Stimulated activated CD8-positive, alpha-beta memory T cell treated with anti-CD3 and anti-CD28 coated beads, Interleukin-7, amount 100 ng/mL, for 4 hours (primary cell): ENCODE measurements at places on chromosomes 2 and 18.

DNA sequence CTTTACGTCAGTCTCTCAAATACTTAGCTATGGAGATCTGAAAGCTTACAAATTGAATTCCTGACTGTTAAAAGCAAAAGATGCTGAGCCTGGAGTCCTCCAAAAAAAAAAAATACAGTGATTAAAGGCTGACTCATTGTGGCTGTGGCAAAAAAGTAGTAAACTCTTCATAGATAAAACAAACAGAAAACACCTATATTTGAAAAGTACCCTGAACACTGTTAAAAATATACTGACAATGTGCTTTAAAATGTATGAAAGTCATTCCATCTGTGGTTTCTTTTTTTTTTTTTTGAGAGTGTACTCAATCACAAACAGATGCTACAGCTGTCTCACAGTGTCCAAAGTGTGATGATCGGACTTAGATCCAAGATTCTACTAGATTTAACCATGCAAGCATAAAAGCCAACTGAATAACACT is 267.6 kb upstream of the CYP26B1 start:
- DNase-seq = no peak

GRCh38 chr2:237062585-237062984 is 23.1 kb upstream of the COPS8 start:
- no peak for DNase-seq

DNA sequence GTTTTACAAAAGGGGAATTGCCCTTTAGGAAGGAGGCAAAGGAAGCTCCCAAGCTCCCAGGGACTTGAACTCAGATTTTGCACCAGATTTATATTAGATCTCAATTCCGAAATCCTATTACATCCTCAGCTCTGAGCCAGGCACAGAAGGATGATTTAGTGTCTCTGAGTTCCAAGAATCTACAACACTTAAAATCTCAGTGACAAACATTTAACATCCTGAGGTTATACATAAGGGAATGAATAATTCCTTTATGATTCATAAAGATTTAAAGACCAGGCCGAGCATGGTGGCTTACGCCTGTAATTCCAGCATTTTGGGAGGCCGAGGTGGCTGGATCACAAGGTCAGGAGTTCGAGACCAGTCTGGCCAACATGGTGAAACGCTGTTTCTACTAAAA is 16.5 kb upstream of the SLC20A1 start:
- DNase-seq = no peak

DNA sequence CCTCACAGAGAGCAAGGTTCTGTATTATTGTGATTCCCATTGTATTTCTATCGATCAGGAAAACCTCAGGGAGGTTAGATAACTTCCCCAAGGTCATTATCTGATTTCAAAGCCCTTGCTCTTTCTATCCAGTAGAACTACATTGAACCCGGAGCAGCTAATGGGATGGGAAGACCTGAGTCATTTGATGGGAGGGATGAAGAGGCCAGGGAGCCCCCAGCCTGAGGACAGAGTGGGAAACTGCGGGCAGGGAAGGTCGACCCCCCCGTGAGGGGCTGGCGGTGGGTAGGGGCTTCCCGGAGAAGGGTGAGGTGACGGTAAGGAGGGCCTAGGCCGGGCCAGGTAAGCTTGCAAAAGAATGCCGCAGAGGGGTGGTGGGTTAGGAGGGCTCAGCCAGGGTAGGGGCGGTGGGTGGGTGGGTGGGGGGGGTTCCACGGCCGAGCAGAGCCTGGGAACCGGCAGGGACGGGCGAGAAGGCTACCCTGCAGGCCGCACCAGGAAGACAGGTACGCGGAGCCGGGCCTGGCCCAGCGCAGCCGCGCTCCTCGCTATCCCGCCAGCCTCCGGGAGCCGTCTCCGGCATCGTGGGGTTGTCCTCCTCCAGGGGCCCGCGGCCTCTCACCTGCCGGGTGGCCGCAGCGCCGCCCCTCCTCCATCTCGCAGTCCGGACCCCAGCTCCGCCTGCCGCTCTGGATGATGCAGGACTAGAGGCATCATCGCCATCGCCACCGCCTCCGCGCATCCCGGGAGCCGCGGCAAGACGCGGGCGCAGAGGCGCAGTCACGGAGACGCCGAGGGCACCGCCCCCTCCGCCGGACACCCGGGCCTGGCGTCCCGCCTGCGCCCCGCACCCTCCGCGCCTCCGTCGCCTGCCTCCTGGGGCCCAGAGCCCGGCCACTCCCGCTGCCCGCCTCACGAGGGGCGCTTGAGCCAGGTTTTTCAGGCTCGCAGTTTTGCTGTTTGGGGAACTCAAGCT is at the start of gene GPR75:
GPR75 (minus strand) TSS at position 762 of the 976 bp plus-strand sequence. CDS start 5,211 bp downstream, outside the sequence.
- no peak for DNase-seq

DNA sequence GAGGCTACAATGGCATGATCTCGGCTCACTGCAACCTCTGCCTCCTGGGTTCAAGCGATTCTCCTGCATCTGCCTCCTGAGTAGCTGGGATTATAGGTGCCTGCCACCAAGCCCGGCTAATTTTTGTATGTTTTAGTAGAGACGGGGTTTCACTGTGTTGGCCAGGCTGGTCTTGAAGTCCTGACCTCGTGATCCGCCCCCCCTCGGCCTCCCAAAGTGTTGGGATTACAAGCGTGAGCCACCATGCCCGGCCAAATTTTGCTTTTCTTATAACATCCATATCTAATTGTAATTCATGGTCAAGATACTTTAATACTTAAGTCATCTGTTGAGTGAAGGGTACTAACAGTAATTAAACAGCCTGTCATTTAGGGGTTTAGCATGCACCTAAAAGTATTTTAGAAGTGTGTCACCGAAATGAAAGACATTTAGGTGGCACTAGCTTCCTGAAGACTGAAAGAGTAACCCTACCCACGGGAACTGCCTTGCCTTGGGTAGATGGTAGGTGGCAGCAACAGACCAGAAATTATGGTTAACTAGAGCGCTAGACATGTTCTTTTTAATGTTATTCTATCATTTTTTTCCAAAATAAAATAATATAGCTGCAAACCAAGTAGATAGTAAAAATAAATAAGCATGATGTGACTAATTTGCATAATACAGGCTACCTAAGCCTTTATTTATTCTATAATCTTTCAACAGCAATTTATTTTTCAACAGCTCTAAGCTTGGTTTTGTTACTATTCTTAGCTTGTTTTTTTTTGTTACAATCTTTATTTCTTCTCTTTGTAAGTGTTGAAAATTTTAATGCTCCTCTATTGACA is 8.6 kb upstream of the ACYP2 start:
- DNase-seq = peak; percentile 11

GRCh38 chr18:46289931-46290330 is 185.7 kb downstream of the HAUS1 start:
- DNase-seq = no peak
